Head of caudate nucleus (tissue), 42 donors: ENCODE measurements at places on chromosomes 7 and 10.
A peak's percentile ranks its signal among the peaks of the same experiment; 100 is the strongest.

DNA sequence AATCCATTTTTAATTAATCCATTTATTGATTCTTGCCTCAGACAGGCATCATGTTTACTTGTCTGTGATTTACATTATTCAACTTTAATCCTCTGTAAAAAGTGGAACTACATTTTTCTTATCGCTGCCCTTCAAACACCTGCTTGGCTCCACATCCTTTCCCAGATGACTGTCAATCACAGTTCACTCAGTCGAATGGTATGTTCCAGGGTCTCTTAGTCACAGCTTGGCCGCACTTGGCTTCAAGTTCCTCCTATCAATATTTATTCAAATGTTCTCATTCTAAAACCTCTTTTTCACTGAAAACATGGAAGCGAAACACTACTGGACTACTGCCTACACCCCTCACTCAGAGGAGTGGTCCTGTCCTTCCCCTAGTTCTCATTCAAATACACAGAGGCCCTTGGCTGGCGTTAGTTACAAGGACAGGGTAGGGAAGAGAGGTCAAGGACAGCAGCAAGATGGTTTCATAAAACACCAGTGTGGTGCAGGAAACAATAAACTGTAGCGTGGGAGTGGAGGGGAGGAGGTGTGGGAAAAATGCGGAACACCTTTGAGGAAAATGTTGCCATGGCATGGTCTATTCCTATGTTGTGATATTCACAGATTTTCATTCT lies 143.2 kb downstream of the USP6NL start:
- DNase-seq: no peak

GRCh38 chr10:123355748-123356481 lies 201.7 kb downstream of the BUB3 start:
- DNase-seq: no peak

DNA sequence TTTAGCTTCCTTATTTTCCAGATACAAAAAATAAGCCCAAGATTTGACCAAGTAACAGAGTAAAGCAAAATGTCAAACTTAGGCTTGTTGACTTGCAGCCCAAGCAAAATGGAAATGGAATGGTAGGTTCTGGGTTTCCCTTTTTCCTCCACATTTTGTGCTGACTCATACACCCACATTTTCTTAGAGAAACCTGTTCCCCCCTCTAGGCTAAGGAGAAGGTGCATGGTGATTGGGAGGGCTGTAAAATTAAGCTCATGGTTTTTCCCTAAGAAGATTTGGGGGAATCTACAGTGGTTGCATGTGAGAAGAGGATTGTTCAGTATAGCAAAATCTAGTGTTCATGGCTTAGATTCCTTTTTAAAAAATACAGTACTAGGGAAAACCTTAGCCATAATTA lies 127.4 kb downstream of the ARL4A start:
- no peak for DNase-seq

DNA sequence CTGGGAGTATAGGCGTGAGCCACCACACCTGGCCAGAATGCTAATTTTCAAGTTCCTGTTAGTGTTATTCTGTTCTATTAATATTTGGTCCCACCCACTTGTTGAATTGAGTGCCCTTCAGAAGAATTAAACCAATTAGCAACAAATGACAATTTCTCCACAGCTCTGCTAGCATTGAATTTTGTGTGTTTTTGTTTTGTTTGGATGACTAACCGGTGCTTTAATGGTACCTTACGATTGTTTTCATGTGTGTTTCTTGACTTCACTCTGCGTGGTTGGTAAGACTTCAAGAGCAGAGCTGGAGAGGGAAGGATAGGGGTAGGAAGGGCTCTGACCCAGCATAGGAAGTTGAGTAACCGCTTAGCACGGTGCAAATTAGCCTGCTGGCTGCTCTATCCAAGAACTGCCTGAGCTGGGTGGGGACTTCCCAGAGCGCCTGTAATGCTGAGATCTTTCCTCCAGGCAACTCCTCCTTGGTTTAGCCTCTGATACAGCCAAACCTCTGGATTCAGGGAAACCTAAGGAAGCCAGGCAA lies 4.6 kb downstream of the ARPC1B start:
- DNase-seq: no peak

GRCh38 chr10:72245949-72246525 lies 27.7 kb upstream of the DDIT4 start:
- DNase-seq: no peak

DNA sequence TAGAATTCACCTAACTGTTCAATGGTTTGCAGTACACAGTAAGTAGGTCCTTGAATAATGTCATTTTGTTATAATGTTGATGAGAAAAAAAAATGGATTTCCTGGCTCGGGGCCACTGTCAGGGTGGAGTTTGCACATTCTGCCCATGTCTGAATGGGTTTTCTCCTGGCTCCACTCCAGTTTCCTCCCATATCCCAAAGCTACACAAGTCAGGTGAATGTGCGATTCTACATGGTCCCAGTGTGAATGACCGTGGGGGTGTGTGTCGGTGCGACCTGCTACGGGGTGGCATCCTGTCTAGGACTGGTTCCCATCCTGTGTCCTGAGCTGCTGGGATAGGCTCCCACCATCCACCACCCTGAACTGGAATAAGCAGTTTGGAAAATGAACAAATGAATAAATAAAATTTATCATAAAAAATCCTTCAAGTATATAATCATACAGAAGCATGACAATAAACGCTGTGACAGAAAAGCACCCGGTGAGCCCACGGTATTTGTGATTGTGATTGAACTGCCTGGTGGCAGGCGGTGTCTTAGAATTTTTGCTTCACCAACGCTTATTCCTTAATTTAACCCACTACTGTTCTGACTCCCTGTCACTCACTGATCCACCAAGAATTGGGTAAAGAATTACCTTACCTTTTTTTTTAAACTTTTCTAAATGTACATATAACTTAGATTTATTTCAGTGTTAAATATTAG lies 114.1 kb downstream of the ICA1 start:
- peak; percentile 75 for DNase-seq

DNA sequence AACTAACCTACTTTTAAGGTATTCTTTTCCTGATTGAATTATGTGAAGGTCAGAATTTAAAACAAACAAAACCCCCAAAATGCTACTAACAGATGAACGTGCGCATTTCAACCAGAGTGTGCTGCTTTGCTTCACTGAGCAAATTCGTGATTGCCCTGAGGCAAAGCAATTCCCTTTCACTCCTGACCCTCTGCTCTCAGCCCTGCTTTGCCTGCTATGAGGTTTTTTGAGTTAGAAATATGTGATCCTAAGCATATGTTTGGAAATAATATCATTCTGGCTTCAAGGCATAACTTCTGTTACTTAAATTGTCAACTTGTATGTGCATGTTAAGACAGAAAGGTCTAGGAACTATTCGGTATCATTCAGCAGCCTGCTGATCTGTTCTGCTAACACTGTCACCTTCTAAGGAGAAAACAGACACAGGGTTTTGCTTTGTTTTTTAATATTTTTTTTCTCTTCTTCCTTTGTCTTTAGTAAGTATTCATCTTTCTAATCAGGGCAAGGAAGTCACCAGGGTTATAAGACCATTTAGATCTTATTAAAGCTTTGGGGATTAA lies 124.2 kb downstream of the GNAT3 start:
- no peak for DNase-seq

DNA sequence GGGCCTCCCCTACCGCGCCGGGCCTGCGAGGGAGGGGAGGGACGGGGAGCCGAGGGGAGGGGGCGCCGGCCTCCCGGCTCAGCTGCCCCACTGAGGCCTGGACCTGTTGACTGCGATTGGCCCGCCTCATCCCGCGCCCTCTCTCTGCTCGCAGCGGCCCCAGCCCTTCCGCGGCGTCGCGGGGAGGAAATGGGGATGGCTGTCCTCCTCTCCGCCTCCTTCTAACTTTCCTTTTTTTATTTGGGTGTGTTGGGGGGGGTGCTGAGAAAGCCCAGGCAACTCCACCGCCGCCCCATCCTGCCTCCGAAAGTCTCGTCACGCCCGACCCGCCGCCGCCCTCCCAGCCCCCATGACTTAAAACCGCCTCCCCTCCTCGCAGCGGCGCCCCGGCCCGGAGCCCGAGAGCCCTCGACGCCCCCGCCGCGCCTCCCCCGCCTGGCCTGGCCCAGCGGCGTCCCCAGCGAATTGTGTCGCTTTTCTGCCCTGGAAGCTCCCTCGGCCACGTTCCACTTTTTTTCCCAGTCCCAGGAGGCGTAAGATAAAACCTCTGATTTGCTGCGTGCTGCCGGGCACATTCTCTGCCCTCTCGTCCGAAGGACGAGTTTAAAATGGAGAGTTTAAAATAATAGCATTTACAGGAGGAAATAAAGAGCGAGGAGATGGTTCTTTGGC lies 842 bp upstream of the SKIDA1 start:
- DNase-seq: peak; percentile 83

- no peak for DNase-seq
These were observed 23.2 kb downstream of the PILRA start for GRCh38 chr7:100396421-100396982.

GRCh38 chr7:156064971-156065386 lies 252.7 kb upstream of the SHH start:
- no peak for DNase-seq

DNA sequence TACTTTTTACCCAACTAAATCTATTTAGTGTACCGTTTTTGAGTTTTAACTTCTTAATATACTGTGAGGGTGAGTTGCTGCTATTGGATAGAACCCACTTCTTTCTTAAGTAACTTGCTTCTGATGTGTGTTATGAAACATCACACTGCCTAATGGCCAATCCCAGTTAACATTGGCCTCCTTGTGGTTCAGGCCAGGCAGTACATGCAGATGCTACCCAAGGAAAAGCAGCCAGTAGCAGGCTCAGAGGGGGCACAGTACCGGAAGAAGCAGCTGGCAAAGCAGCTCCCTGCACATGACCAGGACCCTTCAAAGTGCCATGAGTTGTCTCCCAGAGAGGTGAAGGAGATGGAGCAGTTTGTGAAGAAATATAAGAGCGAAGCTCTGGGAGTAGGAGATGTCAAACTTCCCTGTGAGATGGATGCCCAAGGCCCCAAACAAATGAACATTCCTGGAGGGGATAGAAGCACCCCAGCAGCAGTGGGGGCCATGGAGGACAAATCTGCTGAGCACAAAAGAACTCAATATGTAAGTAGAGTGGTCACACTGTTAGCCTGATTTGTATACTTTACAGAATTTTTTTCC lies 39.7 kb downstream of the TES start:
- no peak for DNase-seq

DNA sequence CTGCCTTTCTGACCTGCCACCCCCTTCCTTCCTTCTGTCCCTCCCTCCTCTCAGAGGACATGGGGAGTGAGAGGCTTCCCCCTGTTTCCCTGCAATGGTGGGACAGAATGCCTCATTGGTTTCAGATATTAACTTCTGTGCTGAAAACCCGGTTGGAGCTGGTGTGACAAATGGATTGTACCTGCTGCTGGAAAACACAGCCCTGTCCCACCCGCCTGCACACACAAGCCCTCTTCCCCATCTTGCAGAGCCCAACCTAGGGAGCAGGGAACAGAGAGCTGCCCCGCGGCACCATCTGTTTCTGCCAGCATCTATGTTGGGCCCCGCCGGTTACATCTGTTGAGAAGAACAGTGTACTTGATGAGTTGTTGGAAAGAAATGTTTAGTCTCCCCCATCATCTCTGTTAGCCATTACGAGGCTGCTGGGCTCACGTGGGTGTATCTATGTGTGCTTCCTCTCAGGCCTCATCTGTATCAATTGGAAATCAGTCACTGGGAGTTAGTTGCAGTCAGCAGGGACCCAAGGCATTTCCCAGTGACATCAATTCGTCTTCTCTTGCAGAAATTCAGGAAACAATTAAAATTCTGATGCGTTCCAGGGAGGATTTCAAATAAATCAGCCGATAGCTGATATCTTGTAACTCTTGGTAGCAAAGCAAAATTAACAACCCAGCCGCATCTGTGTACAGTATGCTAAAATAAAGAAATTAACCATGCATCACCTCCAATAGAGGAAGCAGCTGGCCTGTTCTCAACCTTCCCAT lies 725.6 kb upstream of the GALNT17 start:
- DNase-seq: no peak

- DNase-seq: no peak
These were observed 198.7 kb downstream of the AHR start for GRCh38 chr7:17497136-17497535.

DNA sequence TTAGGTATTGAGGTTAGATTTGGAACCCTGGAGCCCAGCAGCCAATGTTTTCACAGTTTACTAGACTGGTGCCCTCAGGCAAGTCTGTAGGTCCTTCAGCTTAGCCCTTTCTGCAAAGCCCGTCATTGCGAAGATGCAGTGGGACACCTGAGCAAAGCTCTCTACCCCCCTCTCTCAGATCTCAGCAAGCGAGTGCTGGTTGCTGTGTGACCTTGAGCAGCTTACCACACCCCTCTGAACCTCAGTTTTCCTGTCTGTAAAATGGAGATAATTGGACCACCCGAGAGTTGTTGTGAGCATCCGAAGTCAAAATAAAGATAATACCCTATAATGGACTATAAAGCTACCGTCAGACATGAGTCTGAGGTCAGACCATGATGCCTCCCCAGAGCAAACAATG lies 3.7 kb downstream of the NPC1L1 start:
- DNase-seq: no peak

DNA sequence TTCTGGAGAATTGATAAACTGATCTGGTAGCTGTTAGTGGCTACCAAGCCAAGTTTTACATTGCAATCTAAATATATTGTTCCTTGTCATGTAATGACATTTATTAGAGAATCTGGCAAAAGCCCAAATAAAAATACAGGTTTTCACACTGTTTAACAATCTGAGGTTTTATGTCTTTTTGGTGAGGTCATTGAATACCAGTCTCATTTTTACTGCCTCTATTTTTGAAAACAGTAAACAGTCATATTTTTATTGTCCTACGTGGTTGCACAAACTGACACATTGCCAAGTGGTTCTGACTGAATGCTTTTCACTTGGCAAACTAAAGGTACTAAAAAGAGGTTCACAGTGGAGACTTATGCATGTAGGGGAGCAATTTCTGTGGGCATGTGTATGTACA lies 157.5 kb downstream of the PRKG1 start:
- no peak for DNase-seq

- DNase-seq: no peak
These were observed 402.0 kb upstream of the NRG3 start for GRCh38 chr10:81472927-81473470.

DNA sequence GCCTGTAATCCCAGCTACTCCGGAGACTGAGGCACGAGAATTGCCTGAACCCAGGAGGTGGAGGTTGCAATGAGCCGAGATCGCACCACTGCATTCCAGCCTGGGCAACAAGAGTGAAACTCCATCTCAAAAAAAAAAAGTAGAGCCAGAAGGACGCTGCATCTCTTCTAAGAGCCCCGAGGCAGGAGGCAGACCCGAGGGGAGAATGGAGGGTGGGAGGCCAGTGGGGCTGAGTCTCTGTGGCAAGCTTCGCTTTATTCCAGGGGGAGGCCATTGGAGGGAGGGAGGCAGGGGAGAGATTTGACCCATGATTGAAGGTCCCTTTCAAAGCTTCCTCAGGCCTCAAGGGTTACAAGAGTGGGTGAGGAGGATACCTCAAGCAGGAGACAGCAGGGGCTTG lies 18.7 kb downstream of the TTYH3 start:
- no peak for DNase-seq

GRCh38 chr7:2063563-2064260 lies 169.0 kb downstream of the MAD1L1 start:
- DNase-seq: peak; percentile 46

DNA sequence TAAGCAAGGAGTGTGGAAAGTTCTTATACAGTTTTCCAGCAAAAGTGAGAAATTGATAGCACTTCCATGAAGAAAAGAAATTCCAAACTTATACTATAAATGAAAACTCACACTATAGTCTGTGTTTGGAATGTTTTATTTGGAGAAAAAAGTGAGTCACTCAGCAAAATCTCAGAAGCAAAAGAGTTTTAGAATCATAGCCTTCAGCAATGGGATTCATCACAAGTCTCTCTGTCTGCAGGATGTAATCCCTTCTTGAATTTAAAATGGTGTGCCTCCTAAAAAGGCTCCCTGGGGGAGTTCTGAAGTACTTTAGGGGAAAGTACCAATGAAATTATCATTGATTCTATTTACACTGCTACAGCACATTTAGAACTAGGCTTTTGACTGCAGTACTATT lies 756.4 kb downstream of the XPNPEP1 start:
- DNase-seq: no peak
